ENCODE measurements at places on chromosomes 12 and 14. TPM values are rescaled to one million over a fixed set of nuclear protein-coding genes. Genes with fewer than 3 reads are reported as not detected.
A peak's percentile ranks its signal among the peaks of the same experiment; 100 is the strongest.

DNA sequence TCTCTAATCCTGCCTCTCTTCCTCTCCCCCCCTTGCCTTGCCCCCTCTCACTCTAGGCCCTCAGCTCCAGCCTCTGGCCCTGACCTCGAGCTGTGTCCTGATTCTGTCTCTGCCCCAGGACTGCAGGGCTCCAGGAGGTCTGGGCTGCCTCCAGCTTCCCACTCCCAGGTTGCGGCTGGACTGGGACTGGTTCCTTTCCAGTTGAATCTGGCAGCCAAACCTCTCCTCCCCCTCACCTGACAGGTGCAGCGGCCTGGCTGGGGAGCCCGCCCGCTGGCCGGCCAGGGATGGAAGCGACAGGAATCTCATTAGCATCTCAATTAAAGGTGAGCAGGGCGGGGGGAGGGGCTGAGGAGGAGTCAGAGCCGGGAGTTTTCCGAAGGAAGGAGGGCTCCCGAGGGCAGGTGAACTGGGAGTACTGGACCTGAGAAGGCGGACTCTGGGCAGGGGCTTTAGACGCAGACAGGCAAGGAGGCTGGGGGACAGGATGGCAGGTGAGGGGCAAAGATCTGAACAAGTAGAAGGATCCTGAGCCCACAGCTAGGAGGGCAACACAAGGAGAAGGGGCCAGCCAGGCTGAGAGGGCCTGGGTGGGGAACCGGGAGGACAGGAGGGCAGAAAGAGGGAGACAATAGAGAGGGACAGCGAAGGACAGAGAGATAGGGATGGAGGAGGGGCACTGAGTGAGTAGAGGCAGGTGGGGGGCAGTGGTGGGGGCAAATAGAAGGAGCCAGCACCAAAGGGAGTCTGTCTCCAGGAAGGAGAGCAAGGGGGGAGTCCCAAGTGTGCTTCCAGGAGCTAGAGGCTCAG lies at the start of gene SCNN1A:
TSS of gene SCNN1A (minus strand) at position 295 of the 810 bp plus-strand sequence. CDS start 780 bp downstream, outside the sequence.
- DNase-seq = no peak

DNA sequence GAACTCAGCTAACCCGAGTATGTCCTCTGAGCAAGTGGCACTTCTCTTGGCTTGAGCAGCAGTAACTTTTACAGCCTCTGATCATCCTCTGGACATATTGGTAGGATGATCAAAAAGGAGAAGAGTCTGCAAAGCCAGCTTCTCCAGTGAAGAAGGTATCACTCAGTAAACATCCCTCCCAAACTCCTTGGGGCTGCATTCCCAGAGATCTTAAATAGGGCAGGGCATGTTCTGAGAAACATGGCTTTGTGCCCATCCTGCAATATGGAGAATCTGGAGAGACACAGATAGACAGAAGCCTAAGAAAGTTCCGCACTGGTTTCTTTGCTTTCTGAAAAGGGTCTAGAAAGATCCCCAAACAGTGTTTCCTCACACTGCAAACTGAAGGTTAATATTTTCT lies 65.4 kb downstream of the RBM19 start:
- no peak for DNase-seq

DNA sequence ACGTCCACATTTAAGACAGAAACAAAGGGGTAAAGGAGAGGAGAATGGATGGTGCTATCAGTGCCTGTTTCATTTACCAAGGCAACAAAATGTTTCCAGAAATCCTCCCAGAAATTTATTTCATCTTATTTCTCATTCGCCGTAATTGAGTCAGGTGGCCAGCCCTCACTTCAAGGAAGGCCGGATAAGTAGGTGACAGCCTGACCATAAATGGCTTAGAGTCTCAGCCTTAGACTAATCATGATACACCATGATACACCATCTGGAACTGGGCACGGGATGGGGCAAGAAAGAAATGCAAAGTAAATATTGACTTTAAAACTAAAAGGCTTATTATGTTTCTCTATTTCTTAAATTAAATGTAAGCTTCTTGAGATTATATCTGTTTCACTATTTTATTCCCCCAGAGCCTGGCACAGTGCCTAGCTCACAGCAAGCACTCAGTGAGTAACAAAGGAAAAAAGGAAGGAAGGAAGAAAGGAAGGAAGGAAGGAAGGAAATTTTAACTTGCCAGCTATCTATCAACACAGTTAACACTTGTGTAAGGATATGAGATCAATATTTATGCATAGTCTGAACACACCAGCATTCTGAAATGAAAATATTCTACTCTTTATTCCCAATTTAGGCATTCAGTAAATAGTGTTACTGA lies 106.1 kb upstream of the FSCB start:
- DNase-seq = no peak

DNA sequence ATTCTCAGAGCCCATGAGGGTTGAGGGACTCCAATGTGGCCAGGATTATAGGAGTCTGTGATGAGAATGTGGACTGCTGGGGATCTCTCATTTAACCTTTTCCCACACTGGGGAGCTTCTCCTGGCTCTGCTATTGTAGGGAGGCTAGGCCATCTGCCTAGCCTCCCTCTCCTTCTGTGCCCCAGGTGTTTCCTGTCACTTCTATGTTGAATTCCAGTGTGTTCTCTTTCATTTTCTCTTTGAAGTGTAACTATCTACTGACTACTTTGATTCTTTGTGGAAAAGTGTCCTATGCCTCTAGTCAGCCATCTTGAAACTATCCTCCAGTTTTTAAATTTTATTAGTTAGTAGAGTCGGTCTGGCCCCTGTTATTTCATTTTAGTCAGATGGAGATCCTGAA lies 53.4 kb upstream of the ABCD2 start:
- no peak for DNase-seq

GRCh38 chr12:71865166-71865713 lies 25.7 kb downstream of the TBC1D15 start:
- no peak for DNase-seq

DNA sequence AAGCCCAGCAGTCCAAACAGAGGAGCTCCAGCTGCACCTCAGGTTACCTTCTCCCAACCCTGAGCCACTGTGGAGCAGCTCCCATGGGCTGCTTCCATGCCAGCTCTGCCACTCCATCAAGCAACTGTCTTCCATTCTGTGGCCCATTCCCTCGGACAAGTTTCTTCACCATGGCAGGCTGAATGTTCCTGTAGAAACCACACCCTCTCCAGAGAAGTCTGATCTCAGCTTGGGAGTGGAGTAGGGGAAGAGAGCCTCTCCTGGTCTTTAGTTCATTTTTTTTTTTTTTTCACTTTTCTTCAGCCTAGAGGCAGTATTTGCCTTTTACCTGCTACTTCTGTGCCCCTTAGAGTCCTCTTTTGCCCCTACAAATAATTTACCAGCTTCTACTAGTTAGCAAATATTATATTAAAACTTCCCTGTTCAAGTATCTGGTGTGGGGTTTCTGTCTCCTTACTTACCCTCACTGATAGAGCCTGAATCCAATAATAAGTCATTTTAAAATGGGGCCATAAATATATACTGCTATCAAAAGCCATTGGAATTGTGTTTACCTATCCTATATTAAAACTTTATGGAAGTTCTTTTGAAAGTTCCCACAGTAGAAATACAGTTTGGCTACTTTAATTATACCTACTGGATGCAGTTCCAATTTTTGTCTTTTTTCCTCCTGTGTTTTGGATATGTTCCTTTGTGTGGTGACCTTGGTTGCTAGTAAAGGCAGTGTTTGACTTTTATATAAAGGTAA lies 11.7 kb upstream of the SLC17A8 start:
- DNase-seq = no peak

GRCh38 chr14:53032161-53032803 lies 81.4 kb upstream of the FERMT2 start:
- no peak for DNase-seq

- DNase-seq = no peak
These were observed 30.6 kb upstream of the SYCP3 start for GRCh38 chr12:101769865-101770264.

DNA sequence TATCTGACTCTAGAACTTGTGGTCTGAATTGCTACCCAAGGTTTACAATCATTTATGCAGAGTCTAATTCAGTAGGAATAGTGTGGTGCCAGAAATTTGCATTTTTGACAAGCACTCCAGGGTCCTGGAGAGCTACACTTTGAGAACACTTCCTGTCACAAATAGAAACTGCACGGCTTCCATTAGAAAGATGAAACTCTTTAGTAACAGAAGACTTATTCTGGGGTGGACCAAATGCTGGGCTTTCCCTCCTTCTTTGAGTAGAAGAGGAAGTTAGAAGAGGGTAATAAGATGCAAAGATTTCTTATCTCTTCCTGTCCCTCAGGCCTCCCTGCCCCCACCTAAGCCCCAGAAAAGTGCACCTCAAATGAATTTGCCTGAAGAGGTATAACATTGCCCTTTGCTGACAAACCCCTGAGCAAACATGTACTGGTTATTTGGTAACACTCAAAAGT lies 28.4 kb downstream of the DGLUCY start:
- no peak for DNase-seq

- DNase-seq = no peak
These were observed 35.5 kb upstream of the SFSWAP start for GRCh38 chr12:131675126-131676080.

- DNase-seq = no peak
These were observed 154.4 kb downstream of the TTC7B start for GRCh38 chr14:90661866-90662265.

DNA sequence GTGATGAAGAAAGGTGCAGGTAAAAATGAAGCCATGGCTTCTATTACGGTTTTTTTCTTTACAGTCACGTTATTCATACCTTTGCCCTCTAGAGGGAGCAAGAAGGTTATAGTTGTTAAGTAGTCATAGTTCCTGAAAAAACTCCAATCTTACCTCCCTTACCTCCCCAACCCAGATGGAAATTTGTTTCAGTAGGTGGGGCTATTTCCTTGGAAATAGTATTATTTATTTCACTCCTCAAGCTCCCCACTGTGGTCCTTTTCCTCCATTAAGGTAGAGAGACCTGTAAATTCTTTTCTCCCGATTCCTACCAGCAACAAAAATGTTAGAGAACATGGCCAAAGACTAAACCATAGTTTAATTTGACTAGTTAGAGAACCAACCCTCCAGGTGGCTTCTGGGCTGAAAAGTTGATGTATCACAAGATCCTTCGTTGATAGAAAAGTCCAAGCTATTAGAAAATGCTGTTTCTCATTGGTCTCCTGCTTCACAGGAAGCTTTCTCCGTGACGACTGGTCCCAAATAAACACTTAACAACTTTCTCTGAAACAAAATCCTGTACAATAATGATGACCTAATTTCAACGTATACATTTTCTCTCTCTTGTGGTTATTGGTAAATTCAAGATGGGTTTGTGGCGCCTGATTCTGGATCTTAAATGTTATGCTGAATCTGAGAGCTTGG lies 43.5 kb downstream of the TMX1 start:
- DNase-seq = peak; percentile 1

DNA sequence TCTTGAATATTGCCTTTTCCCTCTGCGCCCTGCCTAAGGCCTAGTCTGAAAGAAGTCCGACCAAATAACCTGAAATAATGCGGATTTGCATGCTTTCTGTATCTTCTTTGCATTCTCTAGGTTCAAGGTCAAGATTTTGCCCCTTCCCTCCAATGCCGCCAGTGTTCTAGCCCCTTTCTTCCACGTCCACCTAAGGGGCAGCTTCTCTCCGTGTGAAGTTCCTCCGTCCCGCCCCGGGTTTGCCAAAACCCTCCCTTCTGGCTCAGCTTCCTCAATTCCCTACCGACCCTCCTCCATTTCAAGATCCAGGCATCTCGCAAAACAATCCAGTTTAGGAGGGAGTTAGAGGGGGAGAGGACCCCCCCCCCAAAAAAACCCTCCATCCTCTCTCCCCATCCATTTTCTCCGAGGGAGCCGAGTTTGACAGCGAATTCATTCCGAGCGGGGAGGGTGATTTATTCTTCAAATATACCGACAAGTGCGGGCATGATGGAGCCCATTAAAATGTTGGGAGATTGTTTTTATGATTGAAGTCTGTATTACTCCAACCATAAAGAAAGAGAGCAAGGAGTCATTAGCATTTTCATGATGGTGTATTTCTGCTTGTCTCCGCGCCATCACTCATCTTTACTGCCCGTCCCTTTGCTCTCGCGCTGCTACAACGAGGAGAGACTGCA lies 20.9 kb upstream of the ATP5MC2 start:
- DNase-seq = no peak

- DNase-seq = peak; percentile 42
These were observed 122.1 kb downstream of the CALM1 start for GRCh38 chr14:90518941-90519256.

DNA sequence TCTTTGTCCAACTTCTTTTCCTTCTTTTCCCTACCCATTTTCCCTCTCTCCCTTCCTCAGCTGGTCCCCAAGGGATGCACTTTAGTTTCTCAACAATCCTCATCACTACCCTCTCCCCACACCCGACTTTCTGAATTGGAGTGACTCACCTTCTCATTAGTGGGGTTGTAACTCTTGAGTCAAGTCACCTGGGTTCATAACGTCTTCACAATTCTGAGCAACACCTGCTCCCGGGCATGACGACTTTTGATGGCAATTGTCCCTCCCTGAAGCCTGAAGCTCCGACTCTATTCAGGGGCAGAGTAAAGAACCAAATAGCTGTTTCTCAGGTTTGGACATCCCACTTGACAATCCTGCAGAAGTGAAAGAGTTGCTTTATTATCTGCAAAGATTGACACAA lies 82.7 kb upstream of the OTX2 start:
- DNase-seq = no peak

DNA sequence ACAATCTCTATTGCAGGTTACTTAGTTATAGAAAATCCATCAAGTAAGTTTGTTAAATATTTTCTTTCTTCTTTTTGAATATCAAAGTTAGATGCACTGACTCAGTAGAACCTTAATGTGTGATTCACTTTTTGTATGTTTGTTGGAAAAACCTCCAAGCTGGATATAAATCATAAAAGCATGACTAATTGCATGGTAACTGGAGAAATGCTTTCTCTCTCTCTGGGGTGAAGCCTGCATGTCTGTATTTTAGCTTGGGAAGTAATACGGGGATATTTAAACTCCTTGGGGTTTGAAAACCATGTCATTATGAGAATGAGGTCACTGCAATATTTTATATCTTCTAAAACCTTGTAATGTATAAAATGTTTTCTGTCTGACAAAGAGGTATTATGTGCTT lies 58.6 kb upstream of the MYF6 start:
- no peak for DNase-seq

DNA sequence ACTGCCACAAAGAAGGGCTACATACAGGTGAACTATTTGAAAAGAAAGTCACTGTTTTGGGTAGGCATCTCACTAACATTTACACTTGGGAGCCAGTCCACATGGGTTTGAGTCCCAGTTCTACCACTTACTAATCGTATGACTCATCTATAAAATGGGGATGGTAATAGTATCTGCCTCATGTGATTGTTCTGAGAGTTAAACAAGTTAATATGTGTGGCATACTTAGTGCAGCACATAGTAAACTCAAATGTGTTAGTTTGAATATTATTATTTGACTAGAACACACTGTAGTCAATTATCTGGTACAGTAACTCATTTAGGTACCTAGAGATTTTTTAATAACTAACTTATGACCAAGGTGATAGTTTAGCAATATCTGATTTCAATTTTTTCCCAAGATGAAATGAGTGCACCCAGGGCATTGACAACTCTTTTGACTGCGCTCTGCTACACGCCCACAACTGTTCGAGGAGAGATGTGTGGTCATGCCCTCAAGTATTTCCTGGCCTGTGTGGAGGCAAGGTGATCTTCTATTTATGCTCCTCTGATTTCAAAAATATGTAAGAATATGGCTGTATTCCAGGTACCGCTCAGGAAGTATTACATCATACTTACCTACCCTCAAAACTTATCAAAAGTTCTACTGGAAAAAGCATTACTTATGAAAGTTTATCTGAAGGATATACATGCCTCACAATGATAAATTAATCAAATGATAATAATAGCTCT lies 210.6 kb upstream of the EGLN3 start:
- DNase-seq = no peak

Gene ART4
- 0.27 TPM for total RNA-seq

Gene MSI1
- total RNA-seq = not detected

Gene FERMT2
- total RNA-seq = under 0.01 TPM

Gene GPR65
- total RNA-seq = 0.27 TPM

Gene CCDC184
- 0.54 TPM for total RNA-seq

Gene TAS2R30
- 7.8 TPM for total RNA-seq

Gene GLIPR1L1
- total RNA-seq = not detected
